ENCODE measurements at places on chromosomes 1 and 21.

DNA sequence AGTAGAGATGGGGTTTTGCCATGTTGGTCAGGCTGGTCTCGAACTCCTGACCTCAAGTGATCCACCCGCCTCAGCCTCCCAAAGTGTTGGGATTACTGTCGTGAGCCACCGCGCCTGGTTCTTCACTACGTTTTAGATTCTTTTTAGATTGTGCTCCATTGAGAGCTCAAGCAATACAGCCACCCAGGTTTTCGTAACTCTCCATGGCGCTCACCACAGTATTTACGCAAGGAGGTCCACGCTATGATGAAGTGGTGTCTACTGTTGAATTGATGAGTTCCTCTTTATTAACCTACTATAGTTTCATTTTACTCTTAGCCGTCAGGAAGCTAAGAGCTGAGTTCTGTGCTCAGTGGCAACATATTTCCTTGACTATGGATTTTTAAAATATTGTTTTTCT lies 1.8 kb upstream of the KIF1B start:
- DNase-seq: no peak

DNA sequence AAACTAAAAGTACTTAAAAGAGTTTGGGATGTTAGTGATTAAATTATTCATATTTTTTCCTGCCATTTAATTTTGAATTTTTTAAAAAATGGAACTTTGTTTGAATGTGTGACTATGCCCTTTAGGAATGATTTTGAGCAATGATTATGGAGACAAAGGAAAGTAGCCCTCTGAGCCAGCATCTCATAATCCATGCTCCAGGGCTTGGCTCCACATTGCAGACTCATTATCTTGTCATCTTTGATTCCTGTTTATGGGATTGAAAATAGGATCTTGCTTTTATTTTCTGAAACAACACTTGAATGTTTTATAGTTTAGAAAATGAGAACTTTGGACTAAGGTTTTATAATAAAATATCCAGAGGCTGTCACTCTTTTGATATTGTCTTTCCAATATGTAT lies 14.5 kb downstream of the AXDND1 start:
- DNase-seq: no peak

DNA sequence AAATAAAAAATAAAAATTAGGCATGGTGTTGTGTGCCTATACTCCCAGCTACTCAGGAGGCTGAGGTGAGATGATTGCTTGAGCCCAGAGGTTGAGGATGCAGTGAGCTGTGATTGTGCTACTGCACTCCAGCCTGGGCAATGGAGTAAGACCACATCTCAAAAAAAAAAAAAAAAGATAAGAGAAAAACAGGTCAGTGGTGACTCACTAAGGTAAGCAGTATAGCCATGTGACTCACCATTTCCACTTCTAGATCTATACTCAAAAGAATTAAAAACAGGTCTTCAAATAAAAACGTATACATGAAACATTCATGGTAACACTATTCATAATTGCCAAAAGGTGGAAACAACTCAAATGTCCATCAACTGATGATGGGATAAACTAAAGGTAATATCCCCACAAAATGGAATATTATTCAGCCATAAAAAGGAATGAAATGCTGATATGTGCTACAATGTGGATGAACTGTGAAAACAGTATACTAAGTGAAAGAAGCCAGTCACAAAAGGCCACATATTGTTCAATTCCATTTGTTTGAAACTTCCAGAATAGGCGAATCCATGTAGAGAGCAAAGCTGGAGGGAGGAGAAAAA lies 75.1 kb downstream of the ZNF281 start:
- no peak for DNase-seq

- no peak for DNase-seq
These were observed 380.7 kb downstream of the MATN1 start for GRCh38 chr1:30342535-30343141.

DNA sequence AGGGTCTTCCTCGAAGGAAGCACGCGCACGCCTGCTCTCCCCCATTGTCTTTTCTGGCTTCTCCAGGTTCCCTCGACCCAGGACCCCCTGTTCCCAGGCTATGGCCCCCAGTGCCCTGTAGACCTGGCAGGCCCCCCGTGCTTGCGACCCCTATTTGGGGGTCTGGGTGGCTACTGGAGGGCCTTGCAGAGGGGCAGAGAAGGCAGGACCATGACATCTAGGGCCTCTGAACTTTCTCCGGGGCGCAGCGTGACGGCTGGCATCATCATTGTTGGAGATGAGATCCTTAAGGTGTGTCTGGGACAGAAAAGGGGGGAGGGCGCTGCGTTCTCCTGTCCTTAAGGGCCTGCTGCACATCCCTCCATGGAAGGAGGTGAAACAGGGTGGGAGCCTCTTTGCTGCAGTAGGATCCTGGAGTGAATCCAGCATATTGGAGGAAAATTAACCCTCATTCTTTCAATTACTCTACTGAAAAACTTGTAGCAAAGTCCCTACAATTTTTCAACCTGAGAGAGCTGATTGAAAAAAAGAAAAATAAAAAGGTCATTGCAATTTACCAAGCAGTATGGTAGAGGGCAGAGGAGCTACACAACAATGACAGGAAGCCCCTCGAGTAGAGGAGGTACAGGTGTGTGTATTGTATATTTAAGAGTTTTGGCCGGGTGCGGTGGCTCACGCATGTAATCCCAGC lies 777 bp downstream of the FLAD1 start:
- DNase-seq: no peak

DNA sequence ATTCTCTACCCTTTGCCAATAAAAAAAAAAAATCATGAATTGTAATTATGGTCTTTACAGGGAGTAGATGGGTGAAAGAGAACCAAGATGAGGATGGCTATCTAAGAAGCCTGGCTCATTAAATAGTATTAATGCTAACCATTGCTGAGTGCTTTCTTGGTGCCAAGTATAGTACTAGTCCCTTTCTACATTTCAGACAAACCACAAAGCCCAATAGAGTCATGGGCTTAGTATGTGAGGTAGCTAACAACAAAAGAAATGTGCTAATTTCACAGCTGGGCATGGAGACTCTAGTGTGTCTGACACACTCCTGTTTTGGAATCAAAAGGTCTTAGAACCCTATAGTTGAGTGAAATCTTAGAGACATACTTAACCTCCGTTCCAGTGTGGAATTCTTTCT lies 84.5 kb upstream of the ESRRG start:
- no peak for DNase-seq

DNA sequence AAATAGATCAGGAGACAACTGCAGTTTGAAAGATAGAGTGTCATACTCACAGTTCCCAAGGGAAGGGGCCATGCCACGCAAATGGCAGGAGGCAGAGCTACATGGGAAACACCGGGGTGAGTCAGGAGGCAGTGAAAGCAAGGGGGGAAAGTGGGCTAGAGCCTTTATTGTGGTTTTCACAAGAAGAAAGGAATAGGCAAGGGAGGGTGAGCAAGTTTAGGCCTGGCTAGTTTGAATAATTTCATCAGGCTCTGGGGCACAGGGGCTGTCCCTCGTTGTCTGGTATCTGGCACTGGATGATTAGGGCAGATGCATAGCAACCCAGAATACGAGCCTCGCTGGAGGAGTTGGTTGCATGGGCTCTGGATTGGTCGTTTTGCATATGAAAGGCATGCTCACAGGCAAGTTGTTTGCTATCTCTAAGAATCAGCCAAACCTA lies 17.0 kb upstream of the ITLN2 start:
- peak; percentile 25 for DNase-seq

DNA sequence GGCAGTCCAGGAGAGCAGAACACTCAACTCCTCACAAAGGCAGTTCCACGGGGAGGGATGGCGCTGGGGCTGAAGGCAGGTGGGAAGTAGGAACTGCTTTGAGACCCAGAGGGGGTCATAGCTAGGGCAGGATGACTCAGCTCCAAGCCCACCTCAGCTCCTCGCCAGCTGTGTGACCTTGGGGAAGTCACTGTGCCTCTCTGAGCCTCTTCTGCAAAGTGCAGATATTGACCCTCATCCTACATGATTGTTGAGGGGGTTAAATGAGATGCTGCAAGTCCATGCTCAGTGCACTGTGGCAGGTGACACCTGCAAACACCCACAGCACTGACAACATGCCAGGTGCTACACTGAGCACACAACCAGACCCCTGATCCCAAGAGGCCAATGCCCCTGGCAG lies 93.2 kb downstream of the LACTBL1 start:
- no peak for DNase-seq

- no peak for DNase-seq
These were observed 463.9 kb upstream of the PROX1 start for GRCh38 chr1:213523781-213524398.

GRCh38 chr1:170162459-170163246 lies 16.9 kb downstream of the NTMT2 start:
- DNase-seq: no peak

DNA sequence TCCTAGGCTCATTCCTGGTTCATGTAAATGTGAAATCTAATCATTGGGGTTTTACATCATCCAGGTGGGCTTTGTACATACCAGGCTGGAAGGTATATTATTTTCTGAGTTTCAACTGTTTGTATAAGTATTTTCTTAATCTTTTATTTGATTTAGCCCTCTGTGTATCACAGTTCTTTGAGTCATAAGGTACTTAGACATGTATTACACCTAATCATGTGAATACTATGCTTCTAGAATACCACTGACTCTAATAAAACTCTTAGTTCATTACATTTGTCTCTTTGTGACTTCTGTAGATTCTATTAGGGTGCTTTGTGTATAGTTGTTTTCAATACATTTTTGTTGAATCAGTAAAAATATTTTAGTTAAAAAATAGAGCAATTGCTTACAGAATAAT lies 92.8 kb downstream of the ZFYVE9 start:
- no peak for DNase-seq

DNA sequence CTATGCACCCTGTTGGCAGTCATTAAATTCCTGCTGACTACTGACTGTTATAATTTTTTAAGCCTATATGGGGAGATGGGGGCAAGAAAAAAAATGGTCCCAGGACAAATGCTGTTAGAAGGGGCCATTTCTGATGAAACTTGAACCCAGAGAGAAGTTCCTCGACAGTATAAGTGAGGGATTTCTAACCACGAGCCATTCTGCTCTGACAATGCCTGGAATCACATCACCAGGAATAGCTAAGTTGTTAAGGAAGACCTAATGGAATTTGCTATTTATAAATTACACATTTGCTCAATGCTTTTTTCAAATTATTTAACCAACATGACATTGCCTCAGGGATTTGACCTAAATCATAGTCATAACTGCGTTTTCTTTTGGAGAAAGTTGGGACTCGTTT lies 55.2 kb downstream of the LHX9 start:
- DNase-seq: no peak

DNA sequence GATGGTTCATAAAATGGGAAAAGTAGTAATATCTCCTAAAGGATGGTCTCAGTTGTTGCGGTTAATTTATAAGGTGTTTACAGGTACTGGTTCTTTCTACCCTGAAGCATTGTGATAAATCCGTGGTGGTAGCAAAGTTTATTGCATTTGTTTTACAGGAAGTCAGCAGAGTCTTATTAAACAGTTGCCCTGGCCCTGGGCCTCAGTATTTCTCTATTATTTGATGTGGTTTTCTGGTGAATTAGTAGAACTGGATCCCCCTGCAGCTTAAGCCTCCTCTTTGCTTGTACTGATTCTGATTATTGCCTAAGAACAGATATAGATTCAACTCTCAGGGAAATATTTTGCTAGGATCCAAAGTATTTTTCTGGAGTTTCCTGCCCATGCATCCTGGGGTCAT lies 76.4 kb upstream of the CD55 start:
- DNase-seq: no peak

DNA sequence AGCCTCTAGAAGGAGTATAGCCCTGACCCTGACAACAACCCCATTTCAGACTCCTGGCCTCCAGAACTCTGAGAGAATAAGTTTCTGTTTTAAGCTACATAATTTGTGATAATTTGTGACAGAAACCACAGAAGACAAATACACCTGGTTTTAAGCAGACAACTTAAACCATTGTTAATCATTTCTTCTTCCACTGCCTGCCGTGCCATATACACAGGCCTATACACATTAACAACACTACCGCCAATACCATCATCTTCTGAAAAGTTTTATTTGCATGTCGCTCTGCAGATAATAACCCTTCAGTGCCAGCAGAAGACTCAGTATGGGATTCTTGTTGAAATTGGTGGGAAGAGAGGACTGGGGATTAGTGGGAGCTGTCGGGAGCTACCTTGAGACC lies 39.9 kb upstream of the KRTAP19-8 start:
- DNase-seq: no peak

GRCh38 chr1:59110271-59110670 lies 186.6 kb upstream of the FGGY start:
- no peak for DNase-seq

DNA sequence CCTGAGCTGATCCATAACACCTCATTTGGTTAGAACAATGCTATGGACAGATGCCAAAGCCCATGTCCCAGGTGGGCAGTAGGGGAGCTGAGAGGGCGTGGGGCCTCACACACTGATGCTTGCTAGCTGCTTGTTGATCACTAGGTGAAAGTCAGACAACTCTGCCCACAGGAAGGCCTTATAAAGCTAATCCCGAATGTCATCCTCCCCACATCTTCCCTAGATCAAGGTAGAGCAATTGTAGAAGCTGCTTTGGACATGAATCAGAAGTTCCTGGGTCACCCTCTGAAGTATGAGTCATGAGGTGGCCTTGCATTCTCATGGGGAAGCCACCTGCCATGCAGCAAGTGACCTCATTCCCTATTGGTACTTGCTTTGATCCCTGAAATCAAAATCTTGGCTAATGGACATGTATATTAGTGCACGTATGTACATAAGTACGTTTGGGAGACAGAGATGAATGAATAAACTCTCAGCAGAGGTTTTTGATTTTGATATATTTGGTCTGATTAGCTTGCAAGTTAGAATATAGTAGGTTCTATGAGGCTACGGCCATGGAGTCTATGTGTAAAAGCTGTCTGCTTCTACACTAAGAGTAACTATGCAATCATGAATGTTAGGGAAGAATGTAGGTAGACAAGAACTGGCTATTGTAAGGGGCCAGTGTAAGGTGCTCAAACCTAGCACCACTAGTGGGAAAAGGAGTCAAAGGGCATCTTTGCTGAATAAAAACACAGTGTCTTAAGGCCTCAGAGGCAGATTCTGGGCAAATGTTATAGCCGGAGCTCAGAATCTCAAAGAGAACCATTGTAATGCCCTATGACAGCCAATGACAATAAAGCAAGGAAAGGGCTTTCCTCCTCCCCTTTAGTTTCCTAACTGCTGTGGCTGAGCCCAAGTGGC lies 52.6 kb downstream of the ABCA4 start:
- no peak for DNase-seq

DNA sequence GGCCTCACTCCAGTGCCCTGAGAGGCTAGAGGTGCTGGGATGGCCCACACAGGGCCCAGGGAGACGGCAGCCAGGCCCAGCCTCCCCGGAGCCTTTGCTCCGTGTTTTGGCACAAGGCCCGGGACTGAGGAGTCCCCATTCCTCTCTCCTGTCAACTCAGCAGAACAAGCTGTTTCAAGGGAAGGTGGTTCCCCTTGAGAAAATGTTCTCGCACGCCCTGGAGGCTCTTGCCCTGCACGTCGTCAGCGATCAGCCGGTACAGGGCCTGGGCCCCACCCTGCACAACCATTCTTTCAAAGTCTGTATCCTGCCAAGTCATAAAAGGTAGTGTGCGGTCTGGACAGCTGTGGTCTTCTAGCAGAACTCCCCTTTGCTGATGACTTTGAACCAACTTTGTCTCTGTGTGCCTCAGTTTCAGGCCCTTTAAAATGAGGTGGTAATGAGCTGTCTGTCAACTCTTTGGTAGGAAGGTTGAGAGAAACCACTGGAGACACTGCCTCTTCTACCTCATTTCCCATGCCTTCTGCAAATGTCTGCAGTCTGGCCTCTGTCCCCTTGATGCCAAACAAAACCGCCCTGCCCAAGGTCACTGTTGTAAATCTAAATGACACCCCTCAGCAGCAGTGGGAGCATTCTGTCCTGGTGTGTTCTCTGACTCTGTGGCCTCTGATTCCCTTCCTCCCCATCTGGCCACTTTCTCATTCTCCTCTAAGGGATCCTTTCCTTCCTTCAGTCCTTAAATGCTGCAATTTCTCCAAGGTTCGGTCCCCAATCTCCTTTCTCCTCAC lies 138.6 kb upstream of the JUN start:
- DNase-seq: no peak
